ENCODE measurements at places on chromosomes 4 and X.

GRCh38 chr4:29538889-29539646 is 1181.1 kb upstream of the PCDH7 start:
- DNase-seq: no peak

DNA sequence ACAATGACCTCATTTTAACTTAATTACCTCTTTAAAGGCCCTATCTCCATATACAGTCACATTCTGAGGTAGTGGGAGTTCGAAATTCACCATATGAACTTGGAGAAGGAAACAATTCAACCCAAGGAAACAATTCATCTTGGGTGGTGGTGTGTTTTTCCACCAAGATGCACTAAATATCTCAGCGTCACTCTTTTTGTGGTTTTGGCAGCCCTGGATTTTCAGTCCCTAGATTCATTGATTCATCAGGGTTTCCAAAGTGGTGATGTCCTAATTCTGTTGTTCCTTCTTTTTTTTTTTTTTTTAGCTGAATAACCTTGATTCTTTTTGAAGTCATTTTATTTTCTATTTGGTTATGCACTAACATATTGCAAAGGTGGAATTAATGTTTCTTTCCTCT is 162.6 kb upstream of the RAPGEF2 start:
- DNase-seq: no peak

DNA sequence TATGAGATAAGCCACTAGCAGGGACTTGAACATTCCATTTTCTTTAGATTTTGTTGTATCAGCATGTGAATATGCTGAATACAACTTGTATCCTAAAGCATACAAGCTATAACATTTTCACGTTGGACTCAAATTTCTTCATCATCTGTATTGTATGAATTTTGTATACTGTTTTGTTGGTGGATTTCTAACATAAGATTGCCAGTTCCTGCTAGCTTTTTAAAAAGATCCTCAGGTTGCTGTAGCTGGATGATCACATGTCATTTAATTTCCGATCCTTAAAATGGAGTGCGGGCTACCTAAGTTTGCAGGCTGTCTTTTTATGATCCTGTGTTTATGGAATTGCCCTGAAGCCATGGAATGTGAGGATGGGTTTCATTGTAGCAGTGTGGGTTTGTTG is 6.9 kb downstream of the PDLIM5 start:
- DNase-seq: no peak

GRCh38 chr4:87188932-87189331 is 31.5 kb downstream of the KLHL8 start:
- no peak for DNase-seq

DNA sequence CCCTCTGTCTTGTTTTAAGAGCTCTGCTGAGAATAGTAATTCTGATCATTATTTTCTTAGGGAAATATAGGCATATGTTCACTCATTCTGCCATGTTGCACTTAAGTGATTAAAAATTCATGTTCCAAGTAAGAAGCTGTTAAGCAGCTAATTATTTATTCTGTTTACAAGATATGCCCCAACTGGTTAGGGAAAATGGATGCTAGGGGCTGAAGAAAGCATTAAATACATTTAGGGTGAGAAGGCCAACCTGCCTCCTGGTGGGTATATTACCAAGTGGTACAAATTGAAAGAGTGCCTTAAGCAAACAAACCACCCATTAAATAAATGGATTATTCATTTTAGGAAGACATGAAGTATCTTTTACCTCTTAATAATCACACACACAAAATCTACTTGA is 392.6 kb upstream of the EPHA5 start:
- no peak for DNase-seq

DNA sequence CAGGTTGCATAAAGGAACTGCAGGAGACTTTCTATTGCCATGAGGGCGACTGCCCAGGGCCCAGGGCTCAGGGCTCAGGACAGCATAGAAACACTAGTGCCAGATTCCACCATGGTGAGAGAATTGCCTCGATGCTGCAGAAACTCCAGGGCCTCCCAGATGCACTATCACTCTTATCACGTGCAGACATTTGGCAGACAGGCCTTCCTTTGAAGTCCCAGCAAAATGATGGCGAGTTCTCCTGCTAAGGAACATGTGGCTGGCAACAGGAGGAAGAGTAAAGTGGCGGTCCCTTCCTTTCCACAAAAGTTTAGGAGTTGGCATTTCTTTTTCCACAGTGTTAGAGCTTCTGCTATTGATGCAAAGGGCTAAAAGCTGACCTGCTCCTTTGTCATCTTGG is 214.0 kb upstream of the LNX1 start:
- DNase-seq: no peak

DNA sequence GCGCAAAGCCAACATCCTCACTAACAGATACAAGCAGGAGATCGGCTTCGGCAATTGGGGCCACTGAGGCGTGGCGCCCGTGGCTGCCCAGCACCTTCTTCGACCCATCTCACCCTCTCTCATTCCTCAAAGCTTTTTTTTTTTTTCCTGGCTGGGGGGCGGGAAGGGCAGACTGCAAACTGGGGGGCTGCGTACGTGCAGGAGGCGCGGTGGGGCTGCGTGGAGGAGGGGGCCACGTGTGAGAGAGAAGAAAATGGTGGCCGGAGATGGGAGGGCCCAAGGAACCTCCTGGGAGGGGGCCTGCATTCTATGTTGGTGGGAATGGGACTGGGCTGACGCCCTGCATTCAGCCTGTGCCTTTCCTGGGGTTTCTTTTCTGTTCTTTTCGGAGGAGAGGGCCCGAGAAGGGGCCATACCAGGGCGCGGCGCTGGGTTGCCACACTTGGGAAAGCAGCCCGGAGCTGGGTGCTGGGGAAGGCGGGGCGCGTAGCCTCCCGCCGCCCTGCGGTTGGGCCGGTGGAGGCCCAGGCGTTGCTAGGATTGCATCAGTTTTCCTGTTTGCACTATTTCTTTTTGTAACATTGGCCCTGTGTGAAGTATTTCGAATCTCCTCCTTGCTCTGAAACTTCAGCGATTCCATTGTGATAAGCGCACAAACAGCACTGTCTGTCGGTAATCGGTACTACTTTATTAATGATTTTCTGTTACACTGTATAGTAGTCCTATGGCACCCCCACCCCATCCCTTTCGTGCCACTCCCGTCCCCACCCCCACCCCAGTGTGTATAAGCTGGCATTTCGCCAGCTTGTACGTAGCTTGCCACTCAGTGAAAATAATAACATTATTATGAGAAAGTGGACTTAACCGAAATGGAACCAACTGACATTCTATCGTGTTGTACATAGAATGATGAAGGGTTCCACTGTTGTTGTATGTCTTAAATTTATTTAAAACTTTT is 4.5 kb downstream of the MID1IP1 start:
- DNase-seq: no peak

DNA sequence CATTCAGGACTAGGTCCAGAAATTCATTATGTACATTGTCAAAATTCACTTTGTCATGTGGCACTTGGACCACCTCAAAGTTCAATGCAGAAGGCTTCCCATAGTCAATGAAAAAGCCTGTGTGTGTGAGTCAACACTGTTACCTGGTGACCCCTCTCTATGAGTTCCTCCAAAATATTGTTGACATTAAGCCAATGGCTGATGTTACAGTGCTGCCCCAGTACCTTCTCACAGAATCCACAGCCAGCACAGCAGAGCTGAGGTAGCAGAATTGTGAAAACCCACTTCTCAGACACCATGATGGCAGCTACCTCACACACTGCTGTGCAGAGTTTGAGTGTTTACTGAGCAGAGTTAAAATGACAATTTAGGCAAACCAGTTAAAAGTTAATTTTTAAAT is 22.4 kb upstream of the UGT2B4 start:
- no peak for DNase-seq

DNA sequence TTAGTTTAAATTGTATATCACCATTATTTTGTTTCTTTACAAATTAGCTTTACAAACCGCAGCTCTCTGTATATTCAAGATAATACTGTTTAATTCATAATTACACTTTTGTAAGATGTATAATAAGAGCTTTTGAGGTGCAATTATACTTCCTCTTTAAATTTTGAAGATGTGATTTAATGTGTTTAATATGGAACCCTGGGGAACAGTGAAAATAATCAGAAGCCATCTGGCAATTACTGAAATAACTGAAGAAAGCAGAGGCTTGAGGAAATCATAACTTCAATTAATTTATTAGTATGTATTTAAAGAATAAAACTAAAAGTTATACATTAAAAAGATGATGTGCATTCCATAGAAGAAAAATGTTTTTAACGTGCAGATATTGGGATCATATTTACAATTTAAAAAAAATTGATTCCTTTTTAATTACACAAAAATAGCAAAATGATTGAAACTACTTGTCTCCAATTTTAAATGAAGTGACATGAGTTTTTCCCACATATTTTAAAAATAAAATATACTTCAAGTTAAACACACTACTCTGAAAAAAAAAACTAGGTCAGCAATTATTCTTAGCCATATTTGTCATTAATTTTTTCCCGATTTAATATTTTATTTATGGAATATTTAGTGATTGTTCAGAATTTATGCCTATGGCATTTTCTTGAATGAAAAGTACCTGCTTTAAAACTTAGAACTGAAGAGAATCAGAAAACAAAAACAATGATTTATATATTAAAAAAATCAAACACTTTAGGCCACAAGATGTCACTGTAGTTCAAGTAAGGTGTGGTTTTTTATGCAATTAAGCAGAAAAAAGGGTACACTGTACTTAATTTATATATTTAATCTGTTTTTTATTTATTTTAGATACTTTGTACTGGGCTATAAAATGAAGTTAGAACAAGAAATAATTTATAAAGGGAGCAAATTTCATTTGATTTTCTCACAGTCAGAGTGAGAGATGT is 942.7 kb upstream of the NDST4 start:
- no peak for DNase-seq

DNA sequence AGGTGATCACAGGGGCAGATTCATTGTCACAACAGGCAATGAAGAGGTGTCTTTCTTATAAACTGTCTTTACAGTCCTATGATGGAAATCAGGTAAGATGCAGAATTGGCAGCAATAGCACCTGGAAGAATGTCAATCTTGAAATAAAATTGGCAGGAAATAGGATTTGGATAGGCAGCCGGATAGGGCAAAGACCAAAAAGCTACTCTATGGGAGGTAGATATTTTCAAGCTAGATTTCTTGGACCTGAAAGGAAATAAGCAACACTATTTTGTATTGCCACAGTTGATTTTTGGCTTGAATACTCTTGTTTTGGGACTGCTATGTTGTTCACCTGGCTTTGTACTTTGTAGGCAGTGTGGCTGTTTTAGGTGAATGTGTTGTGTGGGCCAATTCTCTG is 314.2 kb downstream of the SLC7A11 start:
- no peak for DNase-seq

- no peak for DNase-seq
These were observed 28.5 kb upstream of the CCDC110 start for GRCh38 chr4:185500035-185500434.

DNA sequence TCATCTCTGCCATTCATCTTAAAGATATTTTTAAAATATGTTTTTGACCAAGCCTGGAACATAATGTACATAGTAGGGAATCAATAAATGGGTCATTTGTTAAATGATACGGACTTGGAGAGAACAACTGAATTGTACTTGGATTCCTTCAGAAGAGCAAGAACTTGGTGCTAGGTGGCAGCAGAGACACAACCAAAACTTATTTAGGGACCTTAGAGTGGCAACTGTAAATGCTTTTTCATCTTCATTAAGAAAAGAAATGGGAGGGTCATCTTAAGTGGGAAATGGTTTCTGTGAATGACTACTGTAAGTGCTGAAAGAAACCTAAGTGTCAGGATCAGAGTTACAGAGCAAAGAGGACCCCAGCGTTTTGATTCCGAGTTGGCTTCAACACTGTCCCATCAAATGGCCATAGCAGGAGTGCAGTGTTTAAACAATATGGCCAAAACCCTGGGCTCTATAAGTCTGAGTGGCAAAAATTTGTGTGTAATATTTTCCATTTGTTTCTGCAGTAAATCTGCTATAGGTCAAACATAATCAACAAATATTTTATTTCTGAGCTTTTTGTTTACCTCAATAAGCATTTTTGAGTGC is 213.6 kb downstream of the PALLD start:
- peak; percentile 22 for DNase-seq

- no peak for DNase-seq
These were observed 34.3 kb upstream of the NLGN4X start for GRCh38 chrX:6262959-6263358.

DNA sequence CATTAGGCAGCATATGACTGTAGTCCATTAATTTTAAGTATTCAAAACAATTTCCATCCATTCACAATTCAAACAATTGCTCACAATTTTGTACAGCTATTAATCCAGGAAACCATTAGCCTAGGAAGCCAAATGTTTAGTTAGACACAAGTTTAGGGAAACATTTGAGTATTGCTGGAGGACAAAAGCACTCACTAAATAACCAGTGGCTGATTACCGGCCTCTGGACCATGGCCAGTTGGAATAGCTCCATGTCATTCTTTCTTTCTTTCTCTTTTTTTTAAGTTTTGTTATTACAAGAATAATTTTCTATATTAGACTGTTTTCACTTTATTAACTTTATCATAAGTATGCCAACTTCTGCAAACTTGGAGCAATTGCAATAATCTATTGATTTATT is 31.3 kb downstream of the TRIML2 start:
- no peak for DNase-seq

GRCh38 chrX:106585478-106585877 is 26.3 kb upstream of the RADX start:
- no peak for DNase-seq

DNA sequence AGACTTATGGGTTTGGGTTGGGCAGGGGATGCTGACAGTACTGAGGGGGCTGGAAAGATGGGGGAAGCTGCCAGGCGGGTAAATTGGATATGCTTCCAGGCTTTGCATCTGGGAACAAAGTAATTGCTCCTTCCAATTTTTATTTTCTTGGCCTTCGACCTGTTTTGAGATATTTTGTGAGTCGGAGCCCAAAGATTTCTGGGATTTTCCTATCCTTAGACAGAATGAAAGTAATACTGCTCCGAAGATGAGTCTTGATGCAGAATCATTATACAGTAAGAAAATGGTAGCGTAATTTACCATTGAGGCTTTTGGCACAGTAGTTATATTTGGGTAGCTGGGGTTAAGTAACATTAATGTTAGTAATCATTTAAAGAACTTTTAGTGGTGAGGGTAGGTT is 1.4 kb downstream of the SMARCA5 start:
- no peak for DNase-seq

- no peak for DNase-seq
These were observed 24.4 kb downstream of the TXK start for GRCh38 chr4:48109413-48110263.

DNA sequence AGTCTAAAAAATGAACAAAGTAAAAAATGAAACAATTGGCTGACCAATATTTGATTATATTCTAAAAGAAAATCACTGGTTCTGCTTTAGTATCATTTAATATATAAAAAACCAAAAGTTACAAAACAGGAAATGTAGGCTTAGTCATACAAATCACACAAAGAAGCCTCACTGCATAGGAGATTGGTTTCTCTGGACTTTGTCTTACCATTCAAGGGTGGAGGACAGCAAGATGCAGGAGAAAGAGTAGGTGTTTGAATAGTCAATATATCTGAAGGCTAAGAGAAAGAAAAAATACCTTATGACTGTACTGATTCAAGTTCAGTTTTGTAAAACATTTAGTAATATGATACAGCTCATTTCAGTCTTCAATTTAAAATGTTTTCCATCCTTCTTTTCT is 28.6 kb upstream of the TAF9B start:
- DNase-seq: no peak

- no peak for DNase-seq
These were observed 1117.6 kb upstream of the PRKX start for GRCh38 chrX:4830880-4831557.

GRCh38 chr4:94995684-94996394 is 238.1 kb downstream of the BMPR1B start:
- peak; percentile 7 for DNase-seq
